Activated CD4-positive, alpha-beta memory T cell treated with anti-CD3 and anti-CD28 coated beads, Interleukin-2, amount 10 ng/mL, durations not matched to agents 7 days and 5 days (primary cell): ENCODE measurements at places on chromosomes 5 and 9. TPM values are rescaled to one million over a fixed set of nuclear protein-coding genes. Genes with fewer than 3 reads are reported as not detected.

DNA sequence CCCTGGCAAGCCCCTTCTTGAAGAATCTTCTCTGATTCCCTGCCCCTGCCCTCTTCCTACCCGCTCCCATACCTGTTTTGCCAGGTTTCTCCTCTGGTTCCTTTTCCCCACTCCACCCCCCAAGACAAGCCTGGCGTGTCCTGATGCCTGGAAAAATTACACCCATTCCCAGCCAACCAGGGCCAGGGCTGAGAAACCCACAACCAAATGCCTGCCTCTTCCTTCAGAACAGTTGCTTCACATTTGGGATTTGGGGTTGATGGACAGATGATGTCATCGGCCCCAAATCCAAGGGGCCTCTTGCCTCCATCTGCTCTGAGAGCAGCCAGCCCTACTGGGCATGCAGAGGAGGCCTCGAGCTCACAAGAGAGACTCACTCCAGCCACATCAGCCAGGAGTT lies 8.8 kb upstream of the NEK6 start:
- H3K27ac ChIP-seq, result no peak overlapping the region
- H3K4me3 ChIP-seq, result no peak overlapping the region
- no peak for DNase-seq
- peaks cover 15% of the 10 kb centered on the region for H3K4me1 ChIP-seq
- peaks cover 11% of the 10 kb centered on the region for H3K27me3 ChIP-seq
- no peaks in the 10 kb centered on the region for H3K36me3 ChIP-seq

ZDHHC11B gene
- not detected for total RNA-seq

- DNase-seq, result no peak
- H3K36me3 ChIP-seq, result no peaks in the 10 kb centered on the region
- no peak overlapping the region for H3K27ac ChIP-seq
- H3K27me3 ChIP-seq, result no peaks in the 10 kb centered on the region
- H3K4me1 ChIP-seq, result no peaks in the 10 kb centered on the region
These were observed 152.9 kb upstream of the PHYKPL start for GRCh38 chr5:178385496-178385890.

GRCh38 chr5:40983781-40984180 lies 74.5 kb downstream of the C7 start:
- H3K4me3 ChIP-seq, result no peak overlapping the region
- H3K27ac ChIP-seq, result no peak overlapping the region
- no peaks in the 10 kb centered on the region for H3K27me3 ChIP-seq
- no peaks in the 10 kb centered on the region for H3K4me1 ChIP-seq

GRCh38 chr5:116281309-116281708 lies 196.5 kb downstream of the COMMD10 start:
- no peak for DNase-seq
- no peaks in the 10 kb centered on the region for H3K27me3 ChIP-seq
- H3K27ac ChIP-seq, result no peak overlapping the region
- peaks cover 3% of the 10 kb centered on the region for H3K4me1 ChIP-seq

- no peak overlapping the region for H3K27ac ChIP-seq
- H3K4me1 ChIP-seq, result no peaks in the 10 kb centered on the region
- no peak overlapping the region for H3K4me3 ChIP-seq
- no peaks in the 10 kb centered on the region for H3K27me3 ChIP-seq
- H3K36me3 ChIP-seq, result no peaks in the 10 kb centered on the region
These were observed 126.5 kb upstream of the MAST4 start for GRCh38 chr5:66469684-66470083.

FCN2 gene
- total RNA-seq, result not detected

C6 gene
- total RNA-seq, result not detected

ACTBL2 gene
- total RNA-seq, result not detected

CDX1 gene
- total RNA-seq, result not detected

DNA sequence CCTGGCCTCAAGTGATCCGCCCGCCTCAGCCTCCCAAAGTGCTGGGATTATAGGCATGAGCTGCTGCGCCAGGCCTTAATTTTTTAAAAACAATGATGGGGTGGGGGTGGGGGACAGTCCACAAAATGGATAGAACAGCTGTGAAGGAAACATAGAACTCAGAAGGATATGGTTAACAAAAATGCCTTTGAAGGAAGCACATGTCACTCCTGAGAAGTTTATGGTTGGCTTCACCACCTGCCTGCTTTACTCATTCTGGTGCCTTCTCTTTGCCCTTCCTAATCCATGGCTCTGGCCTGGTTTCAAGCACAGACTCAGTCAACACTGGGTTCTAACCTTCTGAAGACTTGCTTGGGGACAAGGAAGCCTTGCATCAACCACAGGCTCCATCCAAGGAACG lies 10.3 kb downstream of the BAG1 start:
- no peak overlapping the region for H3K27ac ChIP-seq
- H3K27me3 ChIP-seq, result no peaks in the 10 kb centered on the region
- peaks cover 7% of the 10 kb centered on the region for H3K4me1 ChIP-seq
- no peak overlapping the region for H3K4me3 ChIP-seq
- peaks cover 53% of the 10 kb centered on the region for H3K36me3 ChIP-seq

DNA sequence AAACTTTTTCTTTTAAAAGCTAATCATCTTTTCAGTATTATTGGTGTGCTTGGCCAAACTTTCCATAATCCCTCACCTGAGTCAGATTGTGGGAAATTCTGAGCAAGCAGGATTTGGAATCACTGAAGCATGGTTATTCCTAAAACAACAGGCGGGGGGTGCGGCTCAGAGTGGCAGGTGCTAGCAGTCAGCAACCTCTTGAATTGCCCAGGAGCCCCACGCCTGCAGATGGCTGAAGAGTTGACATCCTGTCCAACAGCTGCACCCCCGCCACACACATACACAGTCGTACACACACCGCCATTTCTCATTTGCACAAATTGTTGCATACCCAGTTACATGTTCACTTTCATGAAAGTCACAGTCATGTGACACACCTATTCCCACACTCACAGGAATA lies 96.6 kb downstream of the LHX2 start:
- no peaks in the 10 kb centered on the region for H3K36me3 ChIP-seq
- no peak for DNase-seq
- no peaks in the 10 kb centered on the region for H3K4me1 ChIP-seq
- peaks cover 3% of the 10 kb centered on the region for H3K27me3 ChIP-seq
- no peak overlapping the region for H3K4me3 ChIP-seq

GRCh38 chr5:115627295-115627865 lies 1.5 kb upstream of the TMED7 start:
- peaks cover 6% of the 10 kb centered on the region for H3K36me3 ChIP-seq
- H3K4me1 ChIP-seq, result peaks cover 21% of the 10 kb centered on the region
- no peak for DNase-seq
- peaks cover 11% of the 10 kb centered on the region for H3K27me3 ChIP-seq
- no peak overlapping the region for H3K4me3 ChIP-seq

DNA sequence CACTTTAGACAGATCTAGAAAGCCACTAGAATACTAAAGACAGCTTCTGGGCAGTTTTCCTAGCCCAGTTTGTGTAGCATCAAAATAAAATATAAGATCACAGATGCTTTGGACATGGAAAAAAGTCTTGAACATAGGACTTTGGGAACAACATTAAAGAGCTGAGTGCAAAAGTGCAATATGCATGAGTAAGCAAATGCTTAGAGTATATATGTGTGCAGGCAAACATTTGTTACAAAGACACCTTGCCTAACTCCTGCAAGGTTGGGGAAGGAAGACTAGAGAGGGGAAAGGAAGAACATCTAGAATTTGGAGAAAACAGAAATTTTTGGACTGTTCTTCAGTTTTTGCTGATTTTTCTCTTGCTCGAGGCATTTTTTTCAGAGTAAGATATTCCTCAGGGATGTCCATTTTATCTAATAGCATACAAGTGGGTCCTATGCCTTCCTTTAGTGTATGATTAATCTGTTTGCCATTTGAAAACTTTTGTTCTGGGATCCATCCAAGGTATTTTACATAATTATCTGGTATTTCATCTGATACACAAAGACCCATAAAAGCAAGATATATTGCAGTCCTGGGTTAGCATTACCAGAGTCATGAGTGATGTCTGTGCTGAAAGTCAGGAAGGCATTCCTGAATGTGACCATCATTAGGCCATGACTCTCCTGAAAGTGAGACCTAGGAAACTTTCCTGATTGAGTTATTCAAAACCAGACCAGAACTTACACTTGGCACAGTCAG lies 142.0 kb upstream of the RGMB start:
- no peak overlapping the region for H3K27ac ChIP-seq
- H3K4me3 ChIP-seq, result no peak overlapping the region
- H3K27me3 ChIP-seq, result peaks cover 4% of the 10 kb centered on the region
- no peak for DNase-seq
- no peaks in the 10 kb centered on the region for H3K36me3 ChIP-seq

DNA sequence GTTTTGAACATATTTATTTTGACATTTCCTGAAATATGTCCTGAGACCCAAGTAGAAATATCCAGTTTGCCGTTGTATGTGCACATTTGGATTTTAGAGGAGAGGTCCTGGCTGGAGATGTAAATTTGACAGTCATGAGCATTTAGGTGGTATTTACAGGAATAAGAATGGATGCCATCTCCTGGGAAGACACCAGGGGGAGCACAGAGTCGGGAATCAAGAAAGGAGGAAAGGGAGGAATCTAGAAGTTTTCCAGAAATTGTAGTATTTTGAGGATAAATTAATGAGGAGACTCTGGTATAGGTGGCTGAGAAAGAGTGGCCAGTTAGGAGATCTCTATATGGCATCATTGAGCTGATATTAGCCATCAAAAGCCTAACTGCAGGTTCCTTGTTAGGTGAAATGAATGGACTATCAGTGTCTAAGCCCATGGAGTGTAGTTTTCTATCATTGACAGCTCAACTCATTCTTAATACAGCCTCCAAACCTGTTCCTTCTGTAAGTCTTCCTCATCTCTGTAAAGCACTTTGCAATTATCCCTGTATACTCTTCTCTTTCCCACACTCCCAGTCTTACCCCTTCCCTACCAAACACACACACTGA lies 7.2 kb downstream of the GAPT start:
- peaks cover 4% of the 10 kb centered on the region for H3K4me1 ChIP-seq
- peaks cover 9% of the 10 kb centered on the region for H3K27me3 ChIP-seq
- no peaks in the 10 kb centered on the region for H3K36me3 ChIP-seq
- H3K4me3 ChIP-seq, result no peak overlapping the region
- H3K27ac ChIP-seq, result no peak overlapping the region

C9orf50 gene
- not detected for total RNA-seq

RALGPS1 gene
- 2.8 TPM for total RNA-seq

DNA sequence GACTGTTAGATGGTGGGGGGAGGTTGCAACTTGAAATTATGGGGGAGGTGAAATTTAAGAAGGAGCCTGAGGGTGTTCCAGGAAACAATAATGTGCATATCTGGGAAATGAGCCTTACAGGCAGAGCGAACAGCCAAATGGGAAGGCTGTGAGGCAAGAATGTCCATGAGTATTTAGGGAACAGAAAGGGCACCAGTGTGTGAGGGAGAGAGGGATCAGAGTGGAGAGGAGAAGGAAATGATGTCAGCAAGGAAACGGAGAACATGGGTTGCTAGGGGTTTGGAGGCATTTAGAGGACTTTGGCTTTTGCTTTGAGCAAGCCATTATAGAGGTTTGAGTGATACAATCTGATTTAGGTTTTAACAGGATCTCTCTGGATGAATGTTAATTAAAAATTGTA lies 285.4 kb downstream of the TLE4 start:
- H3K27ac ChIP-seq, result no peak overlapping the region
- DNase-seq, result no peak
- H3K4me1 ChIP-seq, result peaks cover 4% of the 10 kb centered on the region
- H3K27me3 ChIP-seq, result no peaks in the 10 kb centered on the region
- no peak overlapping the region for H3K4me3 ChIP-seq
- H3K36me3 ChIP-seq, result no peaks in the 10 kb centered on the region

DNA sequence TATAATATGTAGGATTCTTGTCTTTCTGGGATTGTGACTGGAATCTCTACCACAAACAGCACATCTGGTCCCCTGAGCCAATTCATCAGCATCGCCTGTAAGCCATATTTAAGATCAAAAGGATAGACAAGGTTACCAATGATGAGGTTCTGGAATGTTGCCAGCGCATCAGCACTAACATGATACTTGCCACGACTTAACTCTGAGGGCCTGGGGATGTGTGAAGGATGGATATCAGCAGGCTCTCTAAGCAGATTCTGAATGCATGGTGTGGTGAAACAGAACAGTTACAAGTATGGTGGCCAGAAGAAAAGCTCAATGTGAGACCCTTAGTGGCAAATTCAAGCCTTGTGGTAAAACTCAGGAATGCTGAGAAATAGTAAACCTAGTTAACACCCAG lies 143.0 kb downstream of the XRCC4 start:
- H3K27me3 ChIP-seq, result no peaks in the 10 kb centered on the region
- H3K4me1 ChIP-seq, result no peaks in the 10 kb centered on the region
- no peak overlapping the region for H3K27ac ChIP-seq
- no peak overlapping the region for H3K4me3 ChIP-seq

DNA sequence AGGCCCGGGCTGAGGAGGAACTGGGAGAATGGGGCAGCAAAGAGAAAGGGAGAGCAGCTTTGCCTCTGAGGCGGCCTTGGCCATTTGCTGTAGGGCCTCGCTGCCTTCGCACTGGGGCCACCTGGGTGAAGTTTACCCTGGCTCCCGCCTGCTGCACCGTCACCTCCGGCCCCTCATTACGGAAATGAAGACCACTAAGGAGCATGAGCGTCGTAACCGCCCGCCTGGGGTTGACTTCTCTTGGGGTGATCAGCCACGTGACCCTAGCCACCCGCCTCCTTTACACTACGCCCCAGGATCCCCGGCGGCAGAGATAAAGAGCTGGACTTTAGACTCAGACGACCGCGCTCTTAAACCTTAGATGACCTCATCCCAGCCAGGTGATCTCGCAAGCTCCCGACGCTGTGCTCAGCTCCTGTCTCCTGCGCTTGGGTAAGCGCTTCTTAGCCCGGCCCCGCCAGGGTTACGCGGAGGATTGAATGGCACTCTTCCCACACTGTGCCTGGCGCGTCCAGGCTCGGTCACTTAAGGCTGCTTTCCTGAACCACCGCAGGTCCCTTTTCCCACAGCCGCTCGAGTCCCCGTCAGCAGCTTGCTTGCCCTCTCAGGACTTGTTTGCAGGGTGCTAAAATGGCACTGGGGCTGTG lies 107.9 kb upstream of the LARP1 start:
- H3K4me1 ChIP-seq, result peaks cover 10% of the 10 kb centered on the region
- no peak for DNase-seq
- peak overlapping the region; percentile 42 for H3K4me3 ChIP-seq
- no peaks in the 10 kb centered on the region for H3K36me3 ChIP-seq
